ENCODE measurements at places on chromosomes 7 and 10. TPM values are rescaled to one million over a fixed set of nuclear protein-coding genes. Genes with fewer than 3 reads are reported as not detected.

DNA sequence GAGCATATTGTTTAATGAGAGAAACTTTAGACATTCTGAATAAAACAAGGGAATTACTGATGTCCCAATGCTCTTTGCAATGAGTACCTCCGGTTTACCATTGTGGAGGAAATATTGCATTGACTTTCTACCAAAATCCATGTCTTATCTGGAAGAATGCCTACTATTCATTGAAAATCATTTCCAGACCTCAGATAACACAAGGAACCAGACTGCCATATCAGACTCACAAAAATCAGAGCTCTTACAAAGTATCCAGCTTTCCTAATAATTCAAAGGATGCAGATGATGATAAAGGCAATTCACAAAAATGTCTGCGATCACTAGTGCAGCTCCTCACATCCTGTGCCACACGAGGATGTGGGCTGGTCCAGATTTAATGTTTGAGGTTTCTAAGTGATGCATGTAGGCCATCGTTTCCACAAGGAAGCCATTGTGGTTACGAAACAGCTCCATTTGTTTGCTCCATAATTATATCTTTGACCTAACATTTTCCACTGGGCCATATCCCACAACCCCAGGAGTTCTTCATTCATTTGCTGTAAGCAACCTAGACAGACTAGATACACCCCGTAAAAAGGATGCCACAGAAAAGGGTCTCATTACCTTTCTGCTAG lies 831.1 kb upstream of the C7orf33 start:
- H3K4me3 ChIP-seq, result no peak overlapping the region
- no peak for DNase-seq
- no peaks in the 10 kb centered on the region for H3K36me3 ChIP-seq
- no peaks in the 10 kb centered on the region for H3K27me3 ChIP-seq

DNA sequence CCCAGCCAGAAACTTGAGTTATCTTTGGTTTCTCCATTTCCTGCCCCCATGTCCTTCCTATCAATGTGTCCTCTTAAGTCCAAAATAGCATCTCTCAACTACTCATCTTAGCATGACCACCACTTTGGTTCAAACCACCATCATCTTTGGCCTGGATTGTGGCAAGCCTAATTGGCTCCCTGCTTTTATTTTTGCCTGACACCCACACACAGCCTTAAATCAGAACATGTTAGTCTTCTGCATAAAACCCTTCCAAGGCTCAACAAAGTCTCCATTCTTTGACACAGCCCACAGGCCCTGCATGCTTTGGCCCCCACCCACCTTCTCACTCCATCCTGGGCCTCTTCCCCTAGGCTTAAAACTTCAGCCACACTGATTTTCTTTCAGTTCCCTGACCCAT lies 2.0 kb upstream of the TSPAN14 start:
- DNase-seq, result no peak

DNA sequence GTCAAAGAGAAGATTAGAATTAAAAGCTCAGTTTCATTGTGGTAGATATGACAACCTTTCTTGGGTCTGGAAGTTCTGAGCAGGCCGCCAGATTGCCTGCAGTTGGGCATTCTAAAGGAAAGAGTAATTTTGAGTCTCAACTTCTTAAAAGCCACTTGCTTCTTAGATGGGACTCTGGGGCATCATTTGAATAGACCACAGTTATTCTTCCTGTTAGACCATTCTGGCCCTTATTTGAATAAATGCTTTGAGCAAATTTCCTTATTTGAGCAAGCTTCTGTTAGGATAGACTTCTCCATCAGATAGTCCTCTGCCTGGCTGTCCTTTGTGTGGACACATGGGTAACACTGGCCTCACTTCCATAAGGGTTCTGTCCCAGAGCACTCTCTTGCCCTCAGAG lies 40.2 kb downstream of the SND1 start:
- H3K27me3 ChIP-seq, result no peaks in the 10 kb centered on the region
- no peaks in the 10 kb centered on the region for H3K36me3 ChIP-seq
- no peak overlapping the region for H3K4me3 ChIP-seq
- H3K4me1 ChIP-seq, result no peaks in the 10 kb centered on the region
- no peak overlapping the region for H3K27ac ChIP-seq
- DNase-seq, result no peak

Gene PAPSS2
- total RNA-seq, result 183 TPM

Gene PTPRZ1
- 0.55 TPM for total RNA-seq

Gene ZP3
- 2.9 TPM for total RNA-seq

Gene SOSTDC1
- 9.2 TPM for total RNA-seq

Gene GPR85
- total RNA-seq, result 1.4 TPM

Gene KLLN
- 0.65 TPM for total RNA-seq
